ENCODE measurements at places on chromosomes 5 and 9.

- no peak for DNase-seq
These were observed 15.3 kb downstream of the GCNT4 start for GRCh38 chr5:75037106-75037505.

DNA sequence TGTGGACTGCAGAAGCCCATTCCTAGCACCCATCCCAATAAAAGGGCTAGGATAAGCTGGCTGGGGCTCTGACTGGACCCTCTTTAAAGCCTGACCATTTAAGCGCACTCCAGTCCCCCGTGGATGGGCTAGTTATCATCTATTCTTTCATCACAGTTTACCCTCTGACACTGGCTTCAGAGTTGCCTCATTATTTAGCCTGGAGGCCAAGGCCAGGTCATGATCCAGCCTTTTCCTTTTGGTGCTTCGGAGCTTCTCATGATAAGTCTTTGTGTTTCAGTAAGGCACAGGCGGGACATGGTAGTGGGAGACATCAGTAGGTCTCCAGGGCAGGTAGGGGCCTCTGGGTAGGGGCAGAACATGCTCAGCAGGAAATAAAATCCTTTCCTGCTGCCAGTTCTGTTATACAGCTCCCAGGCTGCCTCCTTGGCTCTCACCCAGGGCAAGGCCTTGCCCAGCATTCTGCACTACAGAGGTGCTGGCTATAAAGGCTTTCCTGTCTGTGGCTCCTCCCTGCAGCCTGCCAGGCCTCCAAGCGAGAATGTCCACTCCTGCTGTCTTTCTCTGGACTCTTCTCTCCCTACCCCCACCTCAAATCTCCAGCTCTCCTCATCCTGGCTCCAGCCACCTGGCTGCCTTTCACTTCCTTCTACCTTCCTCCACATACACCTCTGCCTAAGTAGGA is 128.8 kb downstream of the FSTL4 start:
- peak; percentile 57 for DNase-seq

DNA sequence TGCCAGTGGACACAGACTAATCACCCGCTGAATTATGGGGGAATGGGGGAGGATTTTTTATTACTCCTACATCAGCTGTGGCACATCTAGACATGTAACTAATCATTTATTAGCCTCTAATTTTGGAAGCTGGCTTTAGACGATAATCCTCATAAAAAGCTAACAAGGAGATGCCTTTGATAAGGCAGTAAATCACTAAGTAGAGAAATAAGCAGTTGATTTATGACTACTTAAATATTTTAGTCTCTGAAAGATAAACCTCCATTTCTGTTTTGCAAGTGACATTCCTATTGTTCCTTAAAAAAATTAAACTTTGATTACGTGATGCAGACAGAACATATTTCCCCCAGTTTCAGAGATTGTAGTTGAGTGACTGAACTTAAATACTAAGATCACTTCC is 206.4 kb upstream of the CDKN2B start:
- no peak for DNase-seq

DNA sequence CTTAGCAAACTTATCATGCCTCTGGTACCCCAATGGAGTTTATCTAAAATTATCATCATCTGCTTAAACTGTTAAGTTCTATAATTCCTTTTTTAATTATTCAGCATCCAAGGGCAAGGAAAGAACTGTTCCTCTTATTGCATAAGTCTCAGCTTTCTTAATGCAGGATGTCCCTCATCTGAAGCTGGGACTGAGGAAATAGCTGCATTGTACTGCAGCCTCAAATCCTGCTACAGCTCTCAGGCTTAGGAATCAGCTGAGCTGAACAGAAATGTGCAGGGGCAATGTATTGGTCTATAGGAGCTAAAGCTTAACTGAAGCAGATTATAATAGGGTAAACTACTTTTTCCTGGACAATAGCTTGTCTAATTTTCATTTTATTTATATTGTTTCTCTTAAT is 48.0 kb downstream of the HAPLN1 start:
- DNase-seq, result no peak

- no peak for DNase-seq
These were observed 100.2 kb downstream of the SLC25A46 start for GRCh38 chr5:110838961-110839360.

GRCh38 chr5:127320032-127320965 is 29.7 kb downstream of the MEGF10 start:
- no peak for DNase-seq

- no peak for DNase-seq
These were observed 25.4 kb downstream of the HMHB1 start for GRCh38 chr5:143837306-143837848.

- peak; percentile 51 for DNase-seq
These were observed 152.1 kb downstream of the FSTL4 start for GRCh38 chr5:133460172-133460758.

DNA sequence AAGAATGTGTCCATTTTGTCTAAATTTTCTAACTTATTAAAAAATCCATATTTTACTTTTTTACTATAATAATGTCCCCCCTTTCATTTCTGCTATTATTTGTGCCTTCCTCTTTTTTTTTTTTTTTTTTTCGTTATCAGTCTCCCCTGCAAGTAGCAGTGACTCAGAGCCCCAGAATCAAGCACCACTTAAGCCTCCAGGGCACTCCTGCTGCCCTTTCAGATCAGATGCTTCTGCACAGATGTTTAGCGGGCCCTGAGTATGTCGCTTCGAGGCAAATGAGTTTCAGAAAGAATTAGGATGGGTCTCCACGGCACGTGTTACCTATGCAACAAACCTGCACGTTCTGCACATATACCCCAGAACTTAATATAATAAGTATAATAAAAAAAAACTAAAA is 11.7 kb downstream of the MED7 start:
- DNase-seq, result peak; percentile 70

DNA sequence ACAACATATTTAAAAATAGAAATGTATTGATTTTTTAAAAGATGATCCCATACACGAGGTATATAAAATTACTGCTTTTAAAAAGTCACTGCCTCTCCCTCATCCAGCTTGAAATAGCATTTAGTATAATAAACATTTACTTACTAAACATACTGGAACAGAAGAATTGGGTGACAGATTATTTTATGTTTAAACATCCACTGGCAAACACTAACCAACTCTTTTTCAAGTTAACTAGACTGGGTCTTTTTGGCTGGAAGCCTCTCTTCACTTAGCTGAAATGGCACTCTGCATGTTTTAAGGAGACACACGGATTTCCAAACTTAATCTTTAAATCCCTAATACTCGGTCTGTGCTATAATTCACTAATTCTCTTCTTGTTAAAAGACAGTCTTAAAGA is 19.0 kb downstream of the CTXN3 start:
- DNase-seq, result no peak

GRCh38 chr5:80083101-80083890 is 48.1 kb downstream of the THBS4 start:
- peak; percentile 65 for DNase-seq

DNA sequence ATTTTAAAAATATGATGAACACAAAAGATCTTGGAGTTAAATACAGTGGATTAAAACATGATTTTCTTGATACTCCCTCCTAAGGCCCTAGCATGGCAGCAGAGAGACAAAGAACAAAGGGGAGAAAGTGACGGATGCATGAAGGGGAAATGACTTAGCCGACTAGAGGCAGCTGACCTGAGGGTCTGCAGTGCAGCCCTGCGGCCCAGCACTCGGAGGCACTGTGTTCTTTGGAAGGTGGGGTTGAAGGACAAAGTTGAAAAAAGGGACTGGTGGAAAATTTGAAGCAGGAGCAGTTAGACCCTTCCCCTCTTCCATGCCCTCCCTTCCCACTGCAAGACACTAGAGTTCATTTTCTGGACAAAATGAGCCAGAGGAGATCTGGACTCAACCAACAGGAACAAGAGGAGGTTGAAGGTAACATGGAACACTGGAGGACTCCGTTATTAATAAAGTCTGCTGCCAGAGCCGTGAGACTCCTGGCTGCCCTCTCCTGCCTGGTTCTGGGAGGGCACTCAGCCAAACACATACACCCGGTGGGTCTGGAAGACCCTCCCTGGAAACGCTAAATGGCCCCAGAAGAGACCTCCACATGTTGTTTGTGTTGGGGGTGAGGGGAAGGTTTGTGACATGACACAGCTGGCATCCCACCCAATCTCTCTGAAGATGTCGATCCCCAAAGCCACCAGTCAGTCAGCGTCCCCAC is 98.1 kb downstream of the JMY start:
- DNase-seq, result no peak

DNA sequence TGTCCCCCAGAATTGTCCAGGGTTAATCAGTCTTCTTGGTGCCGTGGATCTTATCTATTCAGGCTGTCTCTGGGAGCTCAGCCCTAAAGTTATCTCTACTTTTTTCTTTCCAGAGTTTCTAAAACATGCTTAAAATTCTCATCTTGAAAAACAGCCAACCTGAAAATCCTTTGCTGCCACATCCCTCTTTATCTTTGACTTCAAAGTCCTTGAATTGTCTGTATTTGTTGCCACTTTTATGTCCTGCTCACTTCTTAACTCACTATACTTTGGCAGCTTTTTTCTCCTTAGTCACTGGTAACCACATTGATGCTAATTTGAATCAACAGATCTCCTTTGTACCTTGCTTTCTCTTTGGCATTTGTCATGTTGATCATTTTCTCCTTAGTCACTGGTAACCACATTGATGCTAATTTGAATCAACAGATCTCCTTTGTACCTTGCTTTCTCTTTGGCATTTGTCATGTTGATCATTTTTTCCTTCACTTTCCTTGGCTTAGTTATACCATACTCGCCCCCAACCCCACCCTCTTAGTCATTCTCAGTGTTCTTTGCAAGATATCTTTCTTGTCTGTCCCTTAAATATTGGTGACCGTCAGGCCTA is 8.5 kb downstream of the DMXL1 start:
- no peak for DNase-seq

DNA sequence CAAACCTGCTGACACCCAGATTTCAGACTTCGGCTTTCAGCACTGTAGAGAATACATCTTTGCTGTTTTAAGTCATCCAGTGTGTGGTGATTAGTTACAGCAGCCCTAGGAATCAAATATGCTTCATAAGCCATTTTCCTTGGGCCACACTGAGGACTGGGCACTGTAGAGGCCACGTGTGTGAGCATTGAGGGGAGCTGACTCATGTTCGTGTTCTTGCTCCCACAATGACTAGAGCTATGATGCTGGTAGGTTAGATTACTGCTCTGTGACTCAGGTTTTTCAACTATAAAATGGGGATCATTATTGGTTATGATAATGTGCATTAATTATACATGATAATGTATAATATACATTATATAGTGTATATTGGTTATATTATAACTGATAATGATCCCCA is 96.5 kb upstream of the PALM2AKAP2 start:
- no peak for DNase-seq

GRCh38 chr5:172142709-172143215 is 45.3 kb downstream of the STK10 start:
- no peak for DNase-seq
